HuH-7.5 (cell line): ENCODE measurements at places on chromosomes 2 and 18.

DNA sequence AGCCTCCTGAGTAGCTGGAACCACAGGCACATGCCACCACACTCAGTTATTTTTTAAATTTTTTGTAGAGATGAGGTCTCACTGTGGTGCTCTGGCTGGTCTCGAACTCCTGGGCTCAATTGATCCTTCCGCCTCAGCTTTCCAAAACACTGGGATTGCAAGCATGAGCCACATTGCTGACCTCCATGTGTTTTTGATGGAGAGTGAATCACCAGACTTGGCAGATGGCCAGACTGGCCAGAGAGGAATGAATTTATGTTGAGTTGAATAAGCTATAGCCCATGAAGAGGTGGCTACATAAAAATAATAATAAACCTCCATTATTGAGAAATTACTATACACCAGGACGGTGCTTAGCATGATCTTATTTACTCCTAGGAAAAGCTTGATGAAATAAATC, 91.5 kb downstream of the MREG start:
- no peak for DNase-seq

DNA sequence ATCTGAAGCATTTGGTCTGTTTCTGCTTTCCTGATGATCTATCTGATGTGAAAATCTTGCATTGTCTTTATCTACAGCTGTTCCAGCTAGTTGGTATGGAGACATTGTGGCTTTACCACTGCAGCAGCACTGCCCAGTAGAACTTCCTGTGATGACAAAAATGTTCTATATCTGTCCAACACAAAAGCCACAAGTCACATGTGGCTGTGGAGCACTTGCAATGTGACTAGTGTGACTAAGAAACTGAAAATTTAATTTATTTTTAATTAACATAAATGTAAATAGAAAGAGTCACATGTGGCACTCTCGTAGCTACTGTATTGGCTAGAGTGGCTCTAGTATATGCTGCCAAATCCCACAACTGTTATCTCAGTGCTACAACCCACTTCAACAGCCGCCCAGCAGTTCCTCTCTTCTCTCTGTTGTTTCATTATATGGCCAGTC, 425.7 kb downstream of the SETBP1 start:
- no peak for DNase-seq

DNA sequence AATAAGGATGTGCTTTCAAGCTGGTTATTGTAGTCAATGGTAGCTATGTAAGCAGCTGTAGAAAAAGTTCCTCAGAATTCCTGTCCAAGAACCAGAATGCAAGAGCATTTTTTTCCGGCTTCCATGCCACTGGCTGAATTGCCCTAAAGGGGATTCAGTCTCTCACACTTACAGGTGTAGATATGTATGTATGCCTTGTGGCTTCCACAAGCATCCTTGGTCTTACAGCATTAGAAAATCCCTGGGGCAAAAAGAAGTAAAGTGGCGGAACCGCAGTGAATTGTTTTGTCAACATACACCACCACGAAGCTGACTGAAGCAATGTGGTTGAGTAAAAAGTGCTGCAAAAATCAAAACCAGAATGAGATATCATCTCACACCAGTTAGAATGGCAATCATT, 54.6 kb downstream of the FANCL start:
- no peak for DNase-seq

DNA sequence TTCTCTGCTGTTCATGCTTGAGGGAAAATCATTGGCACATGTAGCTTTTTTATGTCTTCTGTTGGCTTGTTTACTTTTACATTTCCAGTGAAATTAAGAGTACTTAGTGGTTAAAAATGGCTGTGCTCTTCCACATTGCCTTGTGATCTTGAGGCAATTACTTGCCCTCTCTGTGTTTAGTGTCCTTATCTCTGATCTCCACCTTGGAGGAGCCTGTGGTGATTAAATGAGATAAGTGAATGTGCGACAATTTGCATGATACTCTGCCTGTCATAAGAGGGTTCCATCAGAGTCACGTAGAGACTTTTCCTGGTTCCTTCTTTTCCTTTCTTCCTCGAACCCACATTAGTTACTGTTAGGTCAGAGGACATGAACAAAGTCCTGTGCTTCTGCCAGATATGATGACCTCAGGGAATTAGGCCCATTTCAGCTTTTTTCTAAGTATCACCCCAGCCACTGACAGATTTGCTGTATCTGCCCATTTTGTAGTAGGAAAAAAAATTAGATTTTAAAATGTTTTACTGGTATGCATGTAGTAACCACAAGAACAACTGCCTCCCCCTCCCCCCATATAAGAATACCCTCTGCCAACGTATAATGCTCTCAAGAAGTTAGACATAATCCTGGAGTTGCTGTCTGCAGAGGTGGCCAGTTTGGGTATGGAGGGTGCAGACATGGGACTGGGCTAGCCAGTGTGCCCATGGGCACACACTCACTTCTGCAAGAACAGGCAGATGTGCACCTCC, 51.9 kb downstream of the TET3 start:
- DNase-seq, result no peak

DNA sequence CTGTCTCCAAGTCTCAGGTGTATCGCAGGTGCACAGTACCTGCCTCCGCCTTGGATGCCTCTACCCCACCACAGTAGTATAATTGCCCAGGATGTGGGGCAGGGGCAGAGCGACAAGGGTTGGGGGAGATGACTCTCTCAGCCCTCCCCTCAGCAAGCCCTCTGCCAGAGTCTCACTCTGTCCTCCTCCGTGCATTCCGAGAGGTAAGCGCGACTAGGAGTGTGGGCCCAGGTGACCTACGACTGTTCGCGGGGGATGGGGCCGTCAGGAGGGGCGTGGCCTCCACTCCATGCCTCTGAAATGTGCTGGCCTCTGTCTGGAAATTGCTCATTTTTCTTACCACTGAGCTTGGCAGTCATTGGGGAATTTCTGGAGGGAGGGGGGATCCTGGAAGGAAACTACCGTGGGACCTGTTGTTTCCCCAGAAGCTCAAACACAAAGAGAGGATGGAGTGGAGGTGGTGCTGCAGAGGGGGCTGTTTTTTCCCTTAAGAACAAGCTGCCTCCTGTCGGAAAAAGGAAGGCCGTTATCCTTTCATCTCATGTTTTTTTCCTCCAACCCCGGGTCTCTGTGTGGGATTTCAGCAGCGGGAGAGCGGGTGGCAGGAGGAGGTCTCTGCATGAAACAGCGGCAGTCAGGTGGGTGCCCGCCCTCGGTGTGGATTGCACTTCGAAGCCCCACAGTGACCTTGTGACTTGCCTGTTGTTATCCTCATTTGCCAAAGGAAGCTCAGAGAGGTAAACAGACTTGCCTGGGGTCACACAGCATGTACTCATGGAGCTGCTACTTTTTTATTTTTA, 13.0 kb upstream of the RALB start:
- no peak for DNase-seq

DNA sequence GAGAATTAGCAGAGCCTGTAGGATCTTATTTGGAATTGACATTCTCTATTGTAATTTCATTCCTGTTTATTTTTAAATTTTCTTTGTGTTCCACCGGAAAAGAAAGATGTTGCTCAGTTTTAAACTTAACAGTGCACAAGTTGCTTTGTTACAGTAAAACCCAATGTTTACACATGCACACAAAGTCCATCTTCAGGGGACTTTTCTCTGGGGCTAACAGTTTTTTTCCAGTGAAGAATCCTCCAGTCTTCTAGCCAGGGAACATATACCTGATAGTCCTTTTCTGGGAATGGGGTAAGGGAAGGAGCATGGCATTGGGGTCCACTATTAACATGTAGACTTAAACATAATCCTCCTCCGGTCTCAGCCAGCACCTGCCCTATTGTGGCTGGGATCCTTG, 25.2 kb upstream of the MRPL33 start:
- DNase-seq, result no peak

DNA sequence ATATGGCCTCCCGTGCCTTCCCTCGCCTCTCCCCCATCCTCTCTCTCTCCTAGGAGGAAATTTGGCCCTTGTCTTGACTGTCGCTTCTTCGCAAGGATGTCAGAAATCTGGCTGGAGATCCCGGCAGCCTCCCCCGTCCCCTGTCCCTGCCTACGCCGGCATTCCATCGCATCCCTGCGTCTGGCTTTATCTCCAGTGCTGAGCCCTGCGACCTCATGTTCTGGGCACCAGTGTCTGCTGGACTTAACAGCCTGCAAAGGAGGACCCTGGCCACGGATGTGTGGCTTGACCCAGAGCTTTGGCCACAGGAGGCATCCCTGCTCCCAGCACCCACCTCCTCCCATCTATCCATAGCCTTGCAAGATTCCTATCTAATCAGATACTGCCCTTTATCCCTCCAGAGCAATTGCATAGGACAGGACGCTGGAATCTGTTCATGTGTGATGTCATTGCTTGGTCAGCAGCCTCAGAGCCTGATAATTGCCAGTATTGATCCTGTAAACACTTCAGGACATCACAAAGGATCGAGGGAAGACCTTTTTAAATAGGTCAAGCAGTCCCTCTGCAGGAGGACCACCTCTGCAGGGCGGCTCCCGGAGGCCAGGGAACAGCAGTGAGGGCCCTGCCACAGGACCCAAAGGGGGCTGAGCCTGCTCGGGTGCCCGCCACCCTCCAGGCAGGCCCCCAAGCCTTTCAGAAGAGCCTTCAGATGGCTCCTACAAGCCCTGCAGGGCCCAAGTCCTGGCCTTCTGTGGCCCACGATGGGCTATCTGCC, 168.2 kb downstream of the TWIST2 start:
- DNase-seq, result no peak

DNA sequence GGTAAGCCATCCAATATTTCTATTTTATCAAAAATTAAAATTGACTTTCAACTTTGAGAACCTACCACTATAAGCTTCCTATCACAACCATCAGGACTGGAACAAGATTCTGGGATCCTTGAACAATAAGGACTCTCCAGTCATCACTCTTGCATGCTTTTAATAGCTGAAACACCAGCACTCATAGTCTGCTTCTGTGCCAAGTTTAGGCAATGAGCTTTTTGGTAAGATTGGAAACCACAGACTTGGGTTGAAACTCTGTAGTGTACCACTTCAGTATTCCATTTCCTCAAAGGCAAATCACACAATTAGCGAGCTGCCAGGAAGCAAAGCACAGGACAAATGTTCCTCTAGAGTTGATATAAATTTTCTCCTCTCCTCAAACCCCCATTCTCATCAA, 1065.8 kb upstream of the SLC39A10 start:
- no peak for DNase-seq

DNA sequence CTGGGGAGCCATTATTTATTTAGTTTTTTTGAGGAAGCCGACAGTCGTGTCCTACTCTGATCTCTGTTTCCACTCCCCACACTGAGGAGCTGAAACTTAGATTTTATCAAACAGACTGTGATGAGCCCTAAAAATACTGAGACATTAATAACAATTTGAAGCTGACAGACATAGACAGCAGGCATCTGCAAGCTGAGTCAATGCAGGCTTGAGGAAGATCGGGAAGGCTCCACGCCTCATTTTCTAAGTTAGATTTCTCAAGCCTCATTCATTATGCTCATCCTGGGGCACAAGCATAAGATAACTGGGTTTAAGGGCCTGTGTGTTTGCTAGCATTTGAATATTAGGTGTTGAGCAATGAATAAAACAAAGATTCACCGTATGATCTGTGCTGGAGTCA, 26.3 kb downstream of the EFR3B start:
- no peak for DNase-seq

GRCh38 chr2:236257136-236257535, 7.1 kb downstream of the ASB18 start:
- no peak for DNase-seq

GRCh38 chr2:239180526-239181073, 220.2 kb downstream of the HDAC4 start:
- no peak for DNase-seq

- no peak for DNase-seq
Observed at GRCh38 chr18:12995952-12996477, 4.9 kb downstream of the CEP192 start.

GRCh38 chr2:54963476-54963875, 86.8 kb downstream of the RTN4 start:
- DNase-seq, result no peak

GRCh38 chr2:56519806-56520205, 336.0 kb downstream of the CCDC85A start:
- no peak for DNase-seq

DNA sequence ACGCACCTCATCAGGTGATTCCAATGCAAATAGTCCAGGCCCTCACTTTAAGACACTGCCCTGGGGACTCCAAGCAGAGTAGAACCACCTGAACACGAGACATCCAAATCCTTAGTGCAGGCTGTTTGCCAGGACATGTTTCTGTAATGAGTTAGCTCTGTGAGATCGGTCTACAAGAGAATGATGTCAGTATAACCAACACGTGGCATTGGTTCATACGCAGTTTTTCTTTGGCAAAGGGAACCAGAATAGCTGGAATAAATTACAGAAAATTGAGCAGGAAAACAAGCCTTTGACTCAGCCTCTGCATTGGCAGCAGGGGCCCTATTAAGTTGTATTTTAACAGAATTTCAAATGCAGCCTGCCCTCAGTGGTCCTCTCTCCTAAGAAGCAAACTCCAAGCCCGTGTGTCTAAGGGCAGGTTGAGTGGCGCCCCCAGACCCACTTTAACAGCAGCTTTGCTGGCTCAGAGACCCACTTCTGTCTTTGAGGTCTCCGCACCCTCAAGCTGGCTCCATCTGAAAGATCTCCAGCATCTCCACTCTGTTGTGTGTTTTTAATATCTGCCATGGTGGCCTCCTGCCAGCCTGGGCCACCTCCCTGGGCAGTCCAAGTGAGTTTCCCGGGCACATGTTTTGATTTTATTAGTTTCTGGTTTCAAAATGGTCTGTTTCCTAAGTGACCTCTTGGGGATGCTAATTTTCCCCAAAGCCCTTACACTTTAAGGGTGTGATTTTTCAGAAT, 61.3 kb downstream of the ALPK2 start:
- no peak for DNase-seq

DNA sequence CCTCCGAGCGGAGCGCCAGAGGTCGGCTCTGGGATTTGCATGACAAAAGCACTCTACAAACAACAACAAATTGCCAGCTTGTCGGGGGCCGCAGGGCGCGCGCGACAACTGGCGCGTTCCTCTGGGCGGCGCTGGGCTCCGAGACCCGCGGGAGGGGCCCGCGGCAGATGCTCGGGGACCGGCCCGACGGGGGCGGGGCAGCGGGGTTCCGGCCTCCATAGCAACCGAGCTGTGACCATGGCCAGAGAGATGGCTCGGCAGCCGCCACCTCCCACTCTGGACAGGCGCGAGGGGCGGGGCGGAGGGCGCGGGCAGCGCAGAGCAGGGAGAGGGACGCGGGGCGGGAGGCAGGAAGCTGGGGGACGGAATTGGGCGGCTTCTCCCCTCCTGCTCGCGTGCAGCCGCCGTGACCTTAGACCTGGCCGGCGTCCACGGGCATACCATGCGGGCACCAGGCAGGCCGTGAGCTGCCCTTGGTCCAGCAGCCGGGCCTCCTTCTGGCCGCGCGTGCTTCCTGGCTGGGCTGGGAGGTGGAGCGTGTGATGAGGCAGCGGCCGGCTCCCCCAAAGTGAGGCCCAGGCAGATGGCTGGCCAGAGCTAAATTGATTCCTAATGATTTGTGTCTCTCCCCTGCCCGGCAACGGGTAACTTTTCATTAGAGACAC, 171.5 kb downstream of the CELF4 start:
- DNase-seq, result no peak

- DNase-seq, result no peak
Observed at GRCh38 chr2:111066062-111066593, 54.6 kb upstream of the BCL2L11 start.

GRCh38 chr18:79595876-79596374, 83.7 kb upstream of the CTDP1 start:
- no peak for DNase-seq
